ENCODE measurements at places on chromosomes 7 and 10.

GRCh38 chr7:55158541-55159382 is 139.9 kb downstream of the EGFR start:
- no peak for DNase-seq

DNA sequence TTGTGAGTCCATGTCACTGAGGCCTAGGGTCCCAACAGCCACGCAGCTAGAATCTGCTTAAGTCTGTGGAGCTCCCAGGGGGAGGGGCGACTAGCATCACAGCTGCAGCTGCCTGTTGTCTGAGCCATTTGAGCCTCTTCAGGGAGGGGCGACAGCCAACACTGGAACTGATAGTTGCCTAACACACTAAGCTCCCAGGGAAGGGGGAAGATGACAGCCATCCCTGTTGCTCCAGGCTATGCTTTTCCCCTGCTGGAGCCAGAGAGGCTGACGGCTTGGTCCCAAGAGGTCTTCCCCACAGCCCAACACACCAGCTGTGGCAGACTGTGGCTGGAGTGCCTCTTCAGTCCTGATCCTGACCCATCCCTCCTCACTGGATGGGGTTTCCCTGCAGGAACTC is 817.5 kb downstream of the NXPH1 start:
- DNase-seq: no peak

- no peak for DNase-seq
Measured at GRCh38 chr7:130222-130572, 62.2 kb upstream of the FAM20C start.

DNA sequence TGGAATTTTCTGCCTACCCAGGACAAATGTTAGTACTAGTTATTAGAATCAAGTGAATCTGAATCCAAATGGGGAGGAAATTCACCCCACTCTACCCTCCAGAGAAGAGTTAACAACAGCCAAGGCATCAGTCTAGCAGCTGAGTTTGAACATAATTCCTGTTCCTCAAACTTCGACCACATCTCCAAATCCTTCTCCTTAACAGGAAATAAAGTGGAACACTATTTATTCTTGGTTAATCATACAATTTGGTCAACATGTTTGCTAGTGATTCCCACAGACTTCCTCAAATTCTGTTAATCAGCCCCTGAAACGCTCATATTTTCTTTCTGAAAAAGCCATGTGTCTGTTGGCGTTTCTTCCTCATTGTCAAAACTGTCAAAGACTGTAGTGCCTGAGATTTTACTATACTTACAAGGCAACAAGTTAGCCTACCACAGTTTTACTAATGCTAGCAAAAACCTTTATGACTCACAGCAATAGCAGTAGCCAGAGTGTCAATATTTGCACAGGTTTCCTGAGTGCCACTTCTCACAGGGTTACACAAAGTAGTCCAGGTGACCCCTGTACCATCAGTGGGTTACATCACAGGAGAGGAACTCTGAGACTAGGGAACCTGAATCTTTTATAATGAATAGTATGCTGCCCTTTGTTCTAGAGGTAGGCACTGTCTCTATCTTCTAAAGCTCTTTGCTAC is 202.9 kb downstream of the GRM3 start:
- DNase-seq: no peak

GRCh38 chr7:19397911-19398310 is 252.7 kb upstream of the FERD3L start:
- DNase-seq: no peak

DNA sequence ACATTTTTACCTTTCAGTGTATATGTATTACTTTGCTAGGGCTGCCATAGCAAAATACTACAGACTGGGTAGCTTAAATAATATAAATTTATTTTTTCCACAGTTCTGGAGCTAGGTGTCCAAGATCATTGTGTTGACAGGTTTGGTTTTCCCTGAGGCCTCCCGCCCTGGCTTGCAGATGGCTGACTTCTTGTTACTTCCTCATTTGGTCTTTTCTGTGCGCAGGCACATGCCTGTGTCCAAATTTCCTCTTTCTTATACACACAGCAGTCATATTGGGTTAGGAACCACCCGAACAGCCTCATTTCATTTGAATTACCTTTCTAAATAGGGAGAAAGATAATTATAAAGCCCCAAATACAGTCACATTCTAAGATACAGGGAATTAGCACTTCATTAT is 521.6 kb upstream of the SORCS1 start:
- no peak for DNase-seq

- DNase-seq: no peak
Measured at GRCh38 chr7:10919923-10920322, 53.7 kb upstream of the PHF14 start.

- DNase-seq: no peak
Measured at GRCh38 chr7:66308411-66308810, 103.3 kb downstream of the TPST1 start.

- DNase-seq: no peak
Measured at GRCh38 chr7:100951172-100951571, 1.8 kb downstream of the MUC3A start.

GRCh38 chr7:48067475-48067874 is 21.6 kb upstream of the UPP1 start:
- no peak for DNase-seq

- DNase-seq: peak; percentile 55
Measured at GRCh38 chr10:110207805-110208613, 604 bp downstream of the MXI1 start.

DNA sequence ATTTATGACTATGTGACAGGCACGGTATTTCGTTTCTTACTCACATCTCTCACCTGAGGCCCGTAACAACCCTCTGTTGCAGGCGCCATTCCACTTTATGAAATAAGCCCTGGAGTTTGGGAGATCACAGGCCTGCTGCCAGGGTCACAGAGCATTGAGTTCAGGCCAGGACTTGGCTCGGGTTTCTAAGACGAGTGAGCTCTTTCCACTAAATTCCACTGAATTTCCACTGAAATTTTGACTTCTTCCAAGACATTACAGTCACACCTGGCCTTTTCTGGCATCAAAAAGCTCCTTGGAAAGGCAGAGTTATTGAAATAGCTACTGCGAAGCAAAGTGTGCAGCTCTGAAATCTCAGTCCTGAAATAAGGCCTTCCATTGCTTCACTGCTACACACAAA is 282.8 kb upstream of the MGMT start:
- no peak for DNase-seq

DNA sequence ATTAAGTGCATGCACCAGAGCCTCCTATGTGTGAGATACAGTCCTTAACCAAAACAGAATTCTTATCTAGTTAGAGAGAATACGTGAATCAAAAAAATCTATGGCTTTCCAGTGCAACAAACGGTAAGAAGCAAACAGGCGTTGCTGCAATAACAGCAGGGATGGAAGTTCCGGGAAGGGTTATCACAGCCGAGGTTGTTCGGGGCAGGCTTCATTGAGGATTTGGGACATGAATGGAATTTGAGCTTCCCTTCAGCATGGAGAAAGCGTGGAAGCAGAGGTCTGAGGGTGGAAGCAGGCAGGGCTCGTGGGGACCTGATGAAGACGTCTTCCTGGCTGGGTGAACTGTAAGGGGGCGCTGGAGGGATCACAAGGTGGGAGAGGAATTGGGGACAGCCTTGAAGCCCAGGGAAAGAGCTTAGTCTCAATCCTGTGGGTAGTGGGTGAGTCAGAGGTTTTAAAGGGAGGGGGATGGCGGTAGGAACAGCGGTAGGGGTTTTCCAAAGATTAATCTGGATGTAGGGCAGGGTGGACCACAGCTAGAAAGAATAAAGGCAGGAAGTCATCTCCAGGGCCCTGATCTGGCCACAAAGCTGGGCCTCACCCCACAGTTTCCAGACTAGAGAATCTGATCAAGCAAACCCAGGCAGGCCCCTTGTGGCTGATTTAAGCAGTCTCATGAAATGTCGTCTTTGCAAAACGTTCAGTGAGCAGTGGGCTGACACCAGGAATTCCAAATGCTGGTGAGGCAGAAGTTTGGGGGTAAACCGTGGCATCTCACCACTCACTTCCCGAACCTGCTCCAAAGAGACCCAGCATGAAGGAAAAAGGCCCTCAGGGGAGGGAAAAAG is 65.1 kb downstream of the CALML3 start:
- DNase-seq: no peak

DNA sequence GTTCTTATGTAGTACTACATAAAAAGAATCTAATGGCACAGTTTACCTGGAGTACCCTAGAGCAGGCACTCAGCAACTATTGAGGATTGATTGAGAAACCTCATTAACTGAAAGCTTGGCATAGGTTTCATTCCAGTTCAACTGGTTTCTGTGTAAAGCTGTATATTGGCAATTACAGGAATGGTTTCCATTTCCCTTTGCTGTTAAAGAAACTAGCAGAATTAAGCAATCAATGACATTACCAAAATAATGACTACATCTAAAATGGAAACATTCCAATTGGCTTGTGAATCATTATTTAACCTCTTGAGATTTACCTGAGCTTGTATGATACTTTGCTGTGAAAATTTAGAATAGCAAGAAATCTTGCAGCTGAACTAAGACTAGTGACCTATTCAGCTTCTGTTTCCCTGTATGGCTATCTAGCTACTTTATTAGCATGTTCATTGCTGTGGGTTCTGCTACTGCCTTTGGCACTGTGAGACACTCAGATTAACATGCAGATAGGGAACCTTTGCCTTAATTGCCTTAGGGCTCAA is 33.5 kb upstream of the CADPS2 start:
- DNase-seq: no peak

DNA sequence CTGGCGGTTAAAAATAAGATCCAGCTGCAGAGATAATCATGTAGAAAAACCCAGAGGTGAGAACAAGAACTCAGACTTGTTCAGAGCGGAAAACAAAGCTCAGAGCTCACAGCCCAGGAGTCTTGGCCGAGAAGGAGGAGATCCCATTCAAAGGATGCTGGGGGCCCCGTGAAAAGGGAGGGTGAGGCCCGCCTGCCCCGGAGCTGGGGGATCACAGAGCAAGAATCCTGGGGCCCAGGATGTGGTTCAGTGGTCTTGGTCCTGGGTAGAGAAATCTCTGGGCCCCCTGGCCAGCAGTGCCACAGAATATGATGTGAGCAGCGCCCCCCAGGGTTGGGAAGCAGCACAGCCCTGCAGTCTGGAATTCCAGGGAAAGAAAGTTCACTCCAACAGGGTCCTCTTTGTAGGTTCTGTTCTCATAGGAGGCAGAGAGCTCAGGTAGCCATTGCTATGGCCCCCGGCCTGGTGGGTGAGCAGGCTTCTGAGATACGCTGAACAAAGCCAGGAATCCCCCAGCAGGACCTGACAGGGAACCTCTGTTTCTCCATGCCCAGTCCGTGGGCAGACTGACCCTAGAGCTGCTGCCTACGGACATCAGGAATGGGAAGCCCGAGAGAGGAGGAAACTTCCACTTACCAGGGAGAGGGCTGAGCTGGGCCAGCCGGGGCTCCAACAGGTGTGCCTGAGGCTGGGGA is 77.7 kb upstream of the GNA12 start:
- no peak for DNase-seq

DNA sequence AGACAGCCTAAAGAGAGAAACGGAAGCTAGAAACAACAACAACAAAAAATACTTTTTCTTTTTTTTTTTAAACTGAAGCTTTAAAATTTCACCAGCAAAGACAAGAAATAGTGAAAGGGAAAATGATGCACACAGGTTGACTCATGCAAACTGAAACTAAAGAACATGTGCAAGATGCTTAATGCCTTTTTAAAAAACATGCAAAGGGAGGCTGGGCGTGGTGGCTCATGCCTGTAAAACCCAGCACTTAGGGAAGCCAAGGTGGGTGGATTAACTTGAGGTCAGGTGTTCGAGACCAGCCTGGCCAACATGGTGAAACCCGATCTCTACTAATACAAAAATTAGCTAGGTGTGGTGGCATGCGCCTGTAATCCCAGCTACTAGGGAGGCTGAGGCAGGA is 15.1 kb upstream of the CUBN start:
- peak; percentile 76 for DNase-seq

DNA sequence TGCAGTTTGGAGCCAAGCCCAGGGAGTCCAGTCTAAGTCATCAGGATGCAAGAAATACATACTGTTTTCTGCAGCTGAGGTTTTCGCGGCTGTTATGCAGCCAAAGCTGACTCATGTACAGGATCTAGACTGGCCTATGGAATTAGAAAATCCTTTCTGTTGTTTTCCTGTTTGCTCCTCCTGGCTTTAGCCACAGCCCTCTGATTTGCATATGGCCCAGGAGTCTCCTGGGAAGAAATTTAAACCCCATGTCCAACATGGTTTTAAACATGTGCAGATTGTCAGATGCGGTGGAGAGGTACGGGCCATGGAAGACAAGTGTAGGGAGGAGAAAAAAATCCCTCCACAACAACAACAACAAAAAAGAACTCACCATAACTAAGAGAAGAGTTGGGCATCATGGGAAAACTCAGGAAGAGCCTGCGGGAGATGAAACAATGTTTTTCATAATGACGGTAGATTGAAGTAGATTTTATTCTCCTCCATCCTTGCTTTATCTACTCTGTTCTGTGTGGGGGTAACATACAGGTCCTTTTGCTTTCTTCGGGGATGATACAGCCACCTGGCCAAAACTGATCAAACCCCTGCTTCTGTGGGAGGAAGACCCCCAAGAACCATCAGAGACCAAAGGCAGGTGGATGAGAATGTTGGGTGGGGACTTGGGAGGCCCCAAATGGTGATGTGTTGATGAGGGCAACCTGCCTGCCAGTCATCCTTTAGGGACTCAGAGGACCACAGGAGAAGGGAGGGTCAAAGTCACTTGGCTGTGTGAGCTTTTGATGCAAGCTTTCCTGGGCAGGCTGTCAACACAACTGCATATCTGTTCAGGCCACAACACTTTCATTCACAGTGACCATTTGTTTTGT is 29.8 kb upstream of the GNA12 start:
- peak; percentile 49 for DNase-seq

DNA sequence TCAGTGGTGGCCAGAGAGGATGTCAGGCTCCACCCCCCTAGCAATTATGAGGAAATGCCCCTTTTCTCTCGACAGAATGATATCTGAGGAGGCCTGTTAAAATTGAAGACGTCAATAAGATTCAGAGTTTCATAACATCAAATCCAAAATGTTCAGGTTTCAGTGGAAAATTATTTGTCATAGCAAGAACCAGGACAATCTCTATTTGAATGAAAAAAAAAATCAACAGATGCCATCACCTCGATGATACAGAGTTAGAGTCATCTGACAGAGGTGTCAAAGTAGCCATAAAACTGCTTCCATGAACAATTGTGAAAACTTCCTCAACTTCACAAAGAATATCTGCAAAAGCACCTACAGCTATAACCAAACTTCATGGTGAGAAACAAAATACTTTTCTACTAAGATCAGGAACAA is 7.7 kb downstream of the TMEM273 start:
- DNase-seq: no peak

- no peak for DNase-seq
Measured at GRCh38 chr10:32538256-32538655, 92.3 kb downstream of the CCDC7 start.

GRCh38 chr10:117638200-117638599 is 95.7 kb downstream of the EMX2 start:
- DNase-seq: no peak

GRCh38 chr7:142905759-142906158 is 20.2 kb upstream of the TRPV6 start:
- DNase-seq: no peak

DNA sequence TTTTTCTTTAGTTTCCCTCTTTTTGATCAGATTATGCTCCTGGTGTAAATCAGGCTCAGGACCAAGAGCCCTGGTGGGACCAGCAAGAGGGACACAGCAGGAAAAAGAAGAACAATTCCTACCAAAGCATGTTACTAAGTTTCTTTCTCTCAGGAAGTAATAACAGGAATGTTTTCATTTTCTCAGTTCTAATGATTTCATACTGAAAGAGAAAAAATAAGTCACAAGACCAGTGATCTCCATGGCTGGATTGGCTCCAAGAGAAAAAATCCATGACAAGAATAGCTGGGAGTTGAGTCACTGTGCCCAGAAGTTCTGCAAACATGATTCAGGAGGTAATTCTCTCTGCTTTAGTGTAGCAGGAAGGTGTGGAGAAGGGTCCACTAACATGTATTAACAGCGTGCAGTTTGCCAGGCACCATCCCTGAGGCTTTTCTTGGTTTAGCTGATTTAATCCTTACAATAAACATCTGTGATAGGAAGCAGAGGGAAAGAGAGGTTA is 23.8 kb upstream of the IFIT2 start:
- DNase-seq: no peak
